H4 (cell line): ENCODE measurements at places on chromosomes 5 and 9. TPM values are rescaled to one million over a fixed set of nuclear protein-coding genes. Genes with fewer than 3 reads are reported as not detected.

- no peak for DNase-seq
Observed at GRCh38 chr5:111537141-111538024, 25.0 kb upstream of the STARD4 start.

- DNase-seq = no peak
Observed at GRCh38 chr5:55350754-55351153, 43.0 kb downstream of the MTREX start.

DNA sequence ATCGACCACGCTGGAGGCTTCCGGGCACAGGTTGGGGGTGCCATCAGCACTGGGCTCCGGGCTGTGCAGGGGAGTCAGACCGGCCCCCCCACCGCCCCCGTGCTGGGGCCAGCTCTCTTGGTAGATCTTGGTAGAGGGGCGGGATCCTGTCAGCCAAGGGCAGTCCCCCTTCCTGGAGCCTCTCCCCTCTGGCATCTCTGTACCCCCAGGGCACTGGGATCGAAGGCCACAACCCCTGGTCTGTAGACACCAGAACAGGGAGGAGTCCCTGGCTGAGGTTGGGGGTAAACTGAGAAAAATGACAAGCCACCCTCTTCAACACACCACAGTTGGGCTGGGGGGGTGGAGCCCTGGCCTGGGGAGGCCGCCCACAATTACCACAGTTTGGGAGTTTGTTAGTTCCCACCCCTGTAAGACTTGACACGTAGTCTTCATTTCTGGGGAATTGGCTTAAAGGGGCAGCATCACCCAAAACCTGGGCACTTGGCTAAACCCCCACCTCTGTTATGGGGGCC is 882 bp downstream of the CERCAM start:
- no peak for DNase-seq

GRCh38 chr5:54876976-54877375 is 108.4 kb downstream of the ESM1 start:
- no peak for DNase-seq

DNA sequence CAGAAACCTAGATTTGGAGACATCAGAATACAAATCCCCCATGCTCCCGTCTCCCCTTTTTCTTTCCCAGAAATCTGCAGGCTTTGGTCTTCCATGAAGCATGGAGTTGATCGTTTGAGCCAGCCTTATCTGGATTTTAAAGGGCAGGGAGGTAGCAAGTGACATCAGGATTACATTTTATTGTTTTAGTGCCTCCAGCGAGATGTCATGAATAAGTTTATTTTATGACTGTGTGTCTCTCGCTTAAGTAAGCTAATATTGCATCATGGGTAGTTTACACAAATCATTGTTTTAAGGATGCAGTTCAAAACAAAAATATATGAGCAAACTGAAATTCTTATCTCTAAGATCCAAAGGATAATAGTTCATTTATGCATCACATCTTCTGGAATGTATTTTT is 50.7 kb upstream of the TNFSF8 start:
- no peak for DNase-seq

DNA sequence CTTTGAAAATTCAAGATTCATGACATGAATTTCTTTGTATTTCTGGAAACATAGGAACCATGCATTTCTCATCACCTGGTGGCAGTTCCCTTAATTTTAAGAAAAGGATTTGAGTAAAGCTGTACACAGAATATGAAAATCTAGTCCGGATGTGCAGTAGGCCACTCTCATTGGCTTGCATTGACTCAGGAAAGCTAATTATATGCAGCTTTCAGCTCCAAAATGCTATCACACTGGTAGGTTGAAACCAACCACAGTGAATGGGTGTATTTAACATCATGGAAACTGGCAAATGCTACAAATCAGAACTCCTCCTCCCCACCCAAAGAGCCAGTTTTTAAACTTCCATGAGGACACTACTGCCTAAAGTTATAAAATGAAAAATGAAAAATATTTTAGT is 161.6 kb upstream of the FBXL17 start:
- no peak for DNase-seq

TXNDC8 gene
- not detected in 2 replicates for total RNA-seq

SPINK6 gene
- not detected in 2 replicates for total RNA-seq
